ENCODE measurements at places on chromosomes 16 and 17. TPM values are rescaled to one million over a fixed set of nuclear protein-coding genes. Genes with fewer than 3 reads are reported as not detected.

The RNU2-1 gene
- 4,822 TPM for total RNA-seq

The SPHK1 gene
- 2.9 TPM for total RNA-seq

The MFSD11 gene
- total RNA-seq, result 39.1 TPM

The VASN gene
- 4.8 TPM for total RNA-seq
